ENCODE measurements at places on chromosomes 3 and 15.

- DNase-seq: no peak
Measured at GRCh38 chr3:177201700-177202397, 4.6 kb upstream of the TBL1XR1 start.

DNA sequence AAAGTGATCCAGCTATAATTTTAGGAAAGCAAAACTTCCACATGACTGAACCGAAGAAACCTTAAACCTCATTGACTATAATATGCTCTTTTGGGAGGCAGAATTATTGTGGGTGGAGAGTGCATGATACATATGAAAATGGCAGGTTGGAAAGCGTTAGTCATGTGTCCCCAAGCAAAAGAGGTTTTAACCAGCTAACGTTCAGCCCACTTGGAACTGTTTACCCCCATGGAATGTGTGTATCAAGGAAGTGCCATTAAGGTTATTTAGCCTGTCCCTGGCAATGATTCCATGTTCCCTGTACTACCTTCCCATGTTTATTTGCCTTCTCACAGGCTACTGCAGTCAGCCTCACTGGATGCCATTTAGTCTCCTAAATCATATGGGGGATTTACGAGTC lies 44.1 kb upstream of the LRRC58 start:
- DNase-seq: no peak

DNA sequence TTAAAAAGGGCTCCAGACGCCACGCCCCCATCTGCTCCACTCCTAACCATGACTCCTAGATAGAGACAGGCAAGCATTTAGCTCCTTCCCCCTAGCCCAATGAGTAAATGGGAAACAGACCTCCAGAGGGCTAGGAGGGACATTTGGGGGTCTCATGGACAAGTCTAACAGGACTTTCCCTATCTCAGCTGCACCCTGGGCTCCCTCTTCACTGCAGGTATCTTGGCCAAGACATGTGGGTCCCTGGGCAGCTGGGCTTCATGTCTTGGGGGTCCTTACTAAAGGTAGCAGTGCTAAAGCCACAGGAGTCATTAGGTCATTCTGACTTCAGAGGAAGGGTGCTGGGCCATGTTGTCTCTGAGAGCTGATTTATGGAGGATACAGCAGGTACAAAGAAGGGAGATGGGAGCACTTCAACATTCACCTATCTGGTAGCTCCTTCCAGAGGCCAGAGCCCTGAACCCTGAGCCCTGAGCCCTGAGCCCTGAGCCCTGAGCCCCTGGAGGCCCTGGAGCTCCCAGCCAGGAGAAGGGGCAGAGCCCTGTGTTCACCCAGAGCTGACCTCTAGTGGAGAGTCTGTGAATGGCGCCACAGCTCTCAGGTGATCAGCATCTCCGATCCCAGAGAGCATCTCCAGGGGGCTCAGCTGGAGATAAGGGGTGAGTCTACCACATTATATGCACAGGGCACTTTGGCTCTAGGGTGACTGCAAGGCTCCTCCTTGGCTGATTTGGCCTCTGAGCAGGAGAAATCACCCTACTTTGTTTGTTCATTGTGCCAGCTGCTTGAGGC lies 40.1 kb upstream of the EPHB1 start:
- no peak for DNase-seq

DNA sequence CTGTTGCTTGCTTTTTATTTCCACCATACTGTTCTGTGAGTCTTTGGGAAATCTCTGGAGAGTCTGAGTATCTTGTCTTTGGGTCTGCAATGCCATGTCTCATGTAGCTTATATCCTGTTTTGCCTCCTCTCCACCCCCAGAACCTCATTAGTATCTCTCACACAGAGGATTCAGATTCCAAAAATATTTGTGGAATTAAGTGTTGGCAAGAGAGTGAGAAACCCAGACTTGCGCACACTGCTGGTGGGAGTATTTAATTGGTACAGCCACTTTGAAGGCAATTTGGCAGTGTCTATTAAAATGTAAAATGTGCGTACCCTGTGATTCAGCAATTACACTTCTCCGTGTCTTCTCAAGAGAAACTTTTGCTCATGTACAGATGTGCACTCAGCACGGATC lies 68.6 kb downstream of the ZNF621 start:
- DNase-seq: no peak

GRCh38 chr3:136817448-136817847 lies 1.5 kb upstream of the SLC35G2 start:
- DNase-seq: no peak

- DNase-seq: no peak
Measured at GRCh38 chr3:97187771-97188170, 373.4 kb downstream of the EPHA6 start.

DNA sequence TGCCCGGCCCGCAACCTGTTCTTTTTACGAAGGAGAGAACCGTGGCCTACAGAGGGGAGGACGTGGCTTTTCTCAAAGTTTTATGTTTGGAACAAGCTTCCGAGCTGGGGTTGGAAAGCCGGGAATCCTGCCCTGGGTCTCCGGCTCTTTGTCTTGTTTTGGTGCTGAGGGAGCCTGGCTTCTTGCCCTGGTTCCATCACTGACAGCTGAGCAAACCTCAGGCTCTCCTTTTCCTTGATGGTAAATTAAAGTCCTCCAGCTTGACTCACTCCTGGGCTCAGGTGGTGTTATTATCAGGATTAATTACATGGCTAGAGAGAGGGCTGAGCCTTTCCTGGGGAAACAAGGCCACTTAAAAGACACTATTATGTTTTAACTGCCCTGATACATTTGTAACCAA lies 289.5 kb upstream of the RGMA start:
- no peak for DNase-seq

DNA sequence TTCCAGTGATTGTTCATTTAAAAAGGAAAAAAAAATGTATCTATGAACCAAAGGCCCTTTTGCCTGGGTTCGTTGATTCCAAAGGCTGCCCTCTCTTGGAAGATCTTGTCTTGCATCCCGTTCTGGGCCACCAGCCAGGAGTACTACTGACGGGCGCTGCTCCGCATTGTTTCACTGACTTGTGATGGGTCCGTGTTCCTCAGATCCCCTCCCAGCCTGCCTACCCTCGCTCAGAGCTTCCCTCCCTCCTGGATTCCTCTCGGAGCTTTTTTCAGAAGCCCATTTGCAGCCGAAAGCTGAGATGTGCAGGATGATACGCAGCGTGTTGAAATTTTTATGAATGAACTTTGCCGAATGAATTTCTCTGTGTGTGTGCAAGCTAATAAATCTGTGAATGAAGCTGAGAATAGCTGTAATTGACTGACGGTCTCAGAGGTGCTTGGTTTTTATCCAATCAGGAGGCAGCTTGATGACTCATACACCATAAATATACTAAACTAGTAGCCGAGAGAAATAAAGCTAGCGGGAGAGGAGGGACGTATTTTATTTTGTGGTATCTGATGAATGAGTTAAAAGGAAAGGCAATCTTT lies at the start of gene SHC4:
TSS of gene SHC4 (minus strand) at position 396 of the 590 bp plus-strand sequence. CDS start 904 bp downstream, outside the sequence.
- no peak for DNase-seq

All from activated T-helper 1 cell treated with anti-CD3 and anti-CD28 coated beads, Interleukin-2, amount 50 U/mL, for 16 hours (primary cell).